ENCODE measurements at places on chromosomes 6 and 20.

DNA sequence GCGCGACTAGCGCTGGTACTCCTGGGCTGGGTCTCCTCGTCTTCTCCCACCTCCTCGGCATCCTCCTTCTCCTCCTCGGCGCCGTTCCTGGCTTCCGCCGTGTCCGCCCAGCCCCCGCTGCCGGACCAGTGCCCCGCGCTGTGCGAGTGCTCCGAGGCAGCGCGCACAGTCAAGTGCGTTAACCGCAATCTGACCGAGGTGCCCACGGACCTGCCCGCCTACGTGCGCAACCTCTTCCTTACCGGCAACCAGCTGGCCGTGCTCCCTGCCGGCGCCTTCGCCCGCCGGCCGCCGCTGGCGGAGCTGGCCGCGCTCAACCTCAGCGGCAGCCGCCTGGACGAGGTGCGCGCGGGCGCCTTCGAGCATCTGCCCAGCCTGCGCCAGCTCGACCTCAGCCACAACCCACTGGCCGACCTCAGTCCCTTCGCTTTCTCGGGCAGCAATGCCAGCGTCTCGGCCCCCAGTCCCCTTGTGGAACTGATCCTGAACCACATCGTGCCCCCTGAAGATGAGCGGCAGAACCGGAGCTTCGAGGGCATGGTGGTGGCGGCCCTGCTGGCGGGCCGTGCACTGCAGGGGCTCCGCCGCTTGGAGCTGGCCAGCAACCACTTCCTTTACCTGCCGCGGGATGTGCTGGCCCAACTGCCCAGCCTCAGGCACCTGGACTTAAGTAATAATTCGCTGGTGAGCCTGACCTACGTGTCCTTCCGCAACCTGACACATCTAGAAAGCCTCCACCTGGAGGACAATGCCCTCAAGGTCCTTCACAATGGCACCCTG, 1.6 kb downstream of the TPBG start:
- no peak for DNase-seq

GRCh38 chr6:93894521-93894920, 475.2 kb upstream of the EPHA7 start:
- no peak for DNase-seq

GRCh38 chr20:23331450-23332350, 18.9 kb upstream of the NXT1 start:
- no peak for DNase-seq

DNA sequence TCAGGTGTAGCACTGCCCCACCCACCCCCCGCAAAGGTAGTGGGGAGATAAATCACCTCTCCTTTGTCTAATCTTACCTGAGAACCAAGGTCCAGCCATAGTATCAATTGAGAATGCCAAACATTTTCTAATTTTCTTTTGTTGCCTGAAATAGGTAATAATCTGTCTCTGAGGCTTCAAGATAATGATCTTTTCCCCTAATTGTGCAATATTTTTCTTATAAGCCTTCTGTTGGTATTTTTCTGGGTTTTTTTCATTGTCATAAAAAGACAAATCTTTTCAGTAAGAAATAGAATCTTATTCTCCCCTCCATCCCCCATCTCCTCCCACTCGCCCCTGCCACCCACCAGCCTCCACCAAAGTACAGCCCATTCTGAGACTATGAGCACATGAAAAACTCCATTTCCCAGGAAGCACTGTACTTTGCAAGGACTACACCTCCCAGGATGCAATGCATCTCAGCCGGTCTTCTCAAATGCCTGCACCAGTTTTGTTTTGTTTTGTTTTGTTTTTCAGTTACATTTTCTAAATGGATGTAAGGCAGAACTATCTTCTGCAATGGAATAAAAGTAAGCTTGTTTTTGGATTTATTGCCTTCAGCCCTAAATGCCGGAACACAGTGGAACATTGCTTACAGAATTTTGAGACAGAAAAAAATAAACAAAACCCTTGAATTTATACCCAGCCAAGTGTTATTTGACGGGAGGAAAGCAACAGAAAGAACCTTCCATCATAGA, 268.0 kb downstream of the TFAP2A start:
- no peak for DNase-seq

DNA sequence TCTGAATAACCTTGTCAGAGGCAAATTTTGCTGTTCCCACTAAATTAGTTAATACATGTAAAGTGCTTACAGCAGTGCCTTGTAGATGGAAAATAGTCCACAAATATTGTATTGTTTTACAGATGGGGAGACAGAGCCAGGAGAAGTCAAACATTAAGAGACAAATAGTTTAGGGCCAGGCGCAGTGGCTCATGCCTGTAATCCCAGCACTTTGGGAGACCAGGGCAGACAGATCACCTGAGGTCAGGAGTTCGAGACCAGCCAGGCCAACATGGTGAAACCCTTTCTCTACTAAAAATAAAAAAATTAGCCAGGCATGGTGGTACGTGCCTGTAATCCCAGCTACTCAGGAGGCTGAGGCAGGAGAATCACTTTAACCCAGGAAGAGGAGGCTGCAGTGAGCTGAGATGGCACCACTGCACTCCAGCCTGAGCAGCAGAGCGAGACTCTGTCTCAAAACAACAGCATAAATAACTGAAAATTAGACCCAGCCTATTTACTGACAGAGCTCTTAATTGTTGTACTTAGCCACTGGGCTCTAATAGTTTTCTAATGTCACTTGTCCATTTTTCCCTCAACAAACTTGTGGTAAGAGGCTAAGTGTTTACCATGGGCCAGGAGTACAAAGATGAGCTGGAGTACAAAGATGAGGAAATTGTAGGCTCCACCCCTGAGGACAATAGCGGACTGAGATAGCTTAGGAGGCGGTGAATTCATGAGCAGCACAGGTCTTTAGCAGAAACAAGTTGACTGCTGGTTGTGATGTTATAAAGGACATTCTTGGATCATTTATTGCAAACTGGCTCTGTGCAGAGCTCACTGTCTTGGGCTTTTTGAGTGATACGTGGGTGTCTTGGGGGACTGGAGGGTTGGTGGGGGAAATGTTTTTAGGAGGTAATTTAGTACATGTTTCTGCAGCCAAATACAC, 6.4 kb downstream of the ZSWIM3 start:
- no peak for DNase-seq

DNA sequence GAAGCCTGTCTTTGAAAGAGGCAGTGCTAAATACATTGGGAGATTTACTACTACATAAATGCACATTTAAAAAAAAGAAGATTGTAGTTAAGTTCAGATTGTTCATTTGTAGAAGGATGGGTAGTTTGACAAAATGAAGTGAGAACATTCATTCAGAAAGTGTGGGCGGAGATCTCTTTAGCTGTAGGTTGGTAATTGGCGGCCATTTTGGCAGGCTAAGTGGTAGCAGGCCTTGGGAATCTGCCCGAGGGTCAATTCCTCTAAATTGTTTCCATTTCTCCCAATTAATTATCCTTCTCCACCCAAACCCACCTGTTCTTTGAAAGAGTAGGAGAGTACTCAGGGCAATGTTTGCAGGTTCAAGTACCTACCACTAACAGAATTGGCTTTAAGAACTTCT, 17.9 kb downstream of the SOX4 start:
- DNase-seq, result no peak

DNA sequence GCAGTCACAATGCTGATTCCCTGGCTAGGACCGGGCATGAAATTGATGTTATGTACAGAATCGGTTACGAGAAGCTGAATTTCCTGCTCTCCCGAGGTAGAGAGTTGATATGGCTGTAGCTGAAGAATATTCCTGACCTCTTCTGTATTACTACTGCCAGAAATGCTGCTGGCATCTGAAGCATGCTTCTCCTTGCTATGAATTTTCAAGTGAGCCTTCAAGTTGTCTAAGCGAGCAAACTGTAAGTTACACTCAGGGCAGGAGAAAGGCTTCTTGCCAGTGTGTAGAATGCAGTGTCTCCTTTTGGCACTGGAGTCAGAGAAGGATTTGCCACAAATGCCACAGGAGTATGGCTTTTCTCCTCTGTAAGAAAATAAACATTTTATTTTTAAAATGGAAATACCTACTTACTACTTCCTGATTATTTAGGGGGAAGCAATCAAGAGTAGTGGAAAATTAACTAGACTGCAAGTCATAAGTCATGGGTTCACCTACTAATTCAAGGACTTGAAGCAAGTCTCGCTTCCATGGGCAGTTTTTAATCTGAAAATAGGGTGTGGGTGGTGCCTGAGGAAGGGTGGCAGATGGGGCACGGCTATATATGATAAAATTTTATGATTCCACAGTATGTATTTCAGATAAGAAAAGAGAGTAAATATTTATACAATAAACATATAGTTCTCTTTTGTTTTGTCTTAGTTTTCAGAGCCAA, 10.8 kb upstream of the MICAL1 start:
- no peak for DNase-seq

DNA sequence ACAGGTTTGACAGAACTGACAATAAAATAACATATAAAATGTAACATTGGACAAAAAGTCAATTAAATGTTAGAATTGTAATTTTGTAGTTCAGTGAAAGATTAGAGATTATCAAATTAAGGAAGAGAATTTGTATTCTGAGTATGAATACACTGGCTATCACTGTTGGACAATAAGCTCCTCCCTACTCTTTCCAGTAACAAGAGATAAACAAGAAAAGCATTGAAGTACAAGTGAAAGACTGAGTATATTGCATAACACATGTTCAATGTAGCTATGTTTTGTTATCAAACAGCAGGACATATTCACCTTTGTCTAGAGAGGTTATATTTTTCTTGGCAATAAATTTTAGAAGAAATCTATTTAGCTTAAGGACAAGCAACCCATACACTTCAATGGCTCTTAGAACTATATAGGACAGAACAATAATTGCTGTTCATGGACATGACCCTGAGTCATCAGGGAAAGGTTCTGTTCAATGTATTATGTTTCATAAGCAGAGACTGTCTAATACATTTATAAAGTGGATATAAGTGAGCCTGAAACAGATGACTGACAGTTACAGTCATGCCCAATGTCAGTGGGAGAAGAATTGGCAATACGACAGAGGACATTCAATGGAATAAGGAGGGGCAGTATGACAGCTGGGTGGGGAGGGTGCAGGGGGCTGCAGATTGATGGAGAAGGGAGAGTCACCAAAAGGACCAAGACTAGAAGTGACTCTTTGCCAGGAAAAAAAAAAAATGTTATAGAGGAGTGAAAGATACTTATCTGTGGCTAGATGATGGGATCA, 520.4 kb downstream of the FRK start:
- no peak for DNase-seq

DNA sequence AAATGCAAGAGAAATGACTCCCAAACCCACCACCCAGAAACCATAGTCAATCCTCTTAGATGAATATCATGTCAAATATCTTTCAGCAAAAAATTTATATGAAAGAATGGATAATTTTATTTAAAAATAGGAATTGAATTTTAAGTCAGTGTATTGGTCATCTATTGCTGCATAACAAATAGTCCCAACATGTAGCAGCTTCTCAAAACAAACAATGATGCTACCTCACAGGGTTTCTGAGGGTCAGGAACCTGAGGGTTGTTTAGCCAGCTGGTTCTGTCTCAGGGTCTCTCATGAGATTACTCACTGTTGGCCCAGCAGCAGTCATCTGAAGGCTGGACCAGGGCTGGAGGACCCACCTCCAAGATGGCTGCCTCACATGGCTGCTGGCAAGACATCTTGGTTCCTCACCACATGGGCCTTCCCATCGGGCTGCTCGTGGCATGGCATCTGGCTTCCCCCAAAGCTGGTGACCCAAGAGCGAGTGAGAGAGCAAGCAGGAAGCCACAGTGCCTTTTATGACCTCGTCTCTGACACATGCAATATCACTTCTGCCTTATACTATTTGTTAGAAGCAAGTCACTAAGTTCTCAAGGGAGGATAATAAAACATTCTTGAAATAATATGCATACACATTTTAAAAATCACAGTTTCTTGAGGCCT, 36.3 kb downstream of the BANF2 start:
- DNase-seq, result no peak

DNA sequence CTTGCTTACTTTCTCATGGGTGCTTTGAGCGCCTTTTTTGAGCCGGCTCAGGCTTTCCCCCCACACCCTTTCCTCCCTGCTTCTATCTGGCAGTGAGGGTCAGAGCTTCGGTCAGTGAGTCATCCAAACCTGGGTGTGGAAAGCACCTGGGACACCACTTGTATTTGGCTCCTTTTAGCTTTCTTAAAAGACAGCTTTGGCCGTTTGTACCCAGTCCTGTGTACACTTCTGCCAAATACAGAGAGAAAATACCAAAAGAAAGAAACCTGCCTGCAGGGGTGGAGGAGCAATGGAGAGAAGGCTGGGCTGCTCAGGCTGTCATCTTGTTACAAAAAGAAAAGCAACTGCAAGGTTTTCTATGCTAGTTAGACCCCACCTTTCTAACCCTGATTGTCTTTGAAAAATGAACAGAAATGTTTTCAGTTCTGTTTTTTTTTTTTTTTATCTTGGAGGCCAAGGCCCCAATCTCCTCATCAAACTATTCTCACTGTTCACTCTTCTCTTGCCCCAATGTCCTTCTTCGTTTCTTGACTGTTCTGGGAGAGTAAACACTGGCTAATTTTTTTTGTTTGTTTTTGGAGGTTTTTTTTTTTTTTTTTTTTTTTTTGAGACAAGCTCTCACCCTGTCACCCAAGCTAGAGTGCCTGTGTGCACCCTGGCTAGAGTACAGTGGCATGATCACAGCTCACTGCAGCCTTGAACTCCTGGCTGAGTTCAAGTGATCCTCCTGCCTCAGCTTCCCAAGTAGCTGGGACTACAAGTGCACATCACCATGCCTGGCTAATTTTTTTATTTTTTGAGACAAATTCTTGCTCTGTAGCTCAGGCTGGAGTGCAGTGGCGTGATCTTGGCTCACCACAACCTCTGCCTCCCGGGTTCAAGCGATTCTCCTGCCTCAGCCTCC, 76.4 kb downstream of the SSR1 start:
- no peak for DNase-seq

- DNase-seq, result no peak
Measured at GRCh38 chr6:14670806-14671205, 553.2 kb downstream of the CD83 start.

- no peak for DNase-seq
Measured at GRCh38 chr20:25484911-25485511, 77.5 kb downstream of the GINS1 start.

GRCh38 chr6:41427642-41428335, 92.4 kb downstream of the NCR2 start:
- DNase-seq, result no peak

DNA sequence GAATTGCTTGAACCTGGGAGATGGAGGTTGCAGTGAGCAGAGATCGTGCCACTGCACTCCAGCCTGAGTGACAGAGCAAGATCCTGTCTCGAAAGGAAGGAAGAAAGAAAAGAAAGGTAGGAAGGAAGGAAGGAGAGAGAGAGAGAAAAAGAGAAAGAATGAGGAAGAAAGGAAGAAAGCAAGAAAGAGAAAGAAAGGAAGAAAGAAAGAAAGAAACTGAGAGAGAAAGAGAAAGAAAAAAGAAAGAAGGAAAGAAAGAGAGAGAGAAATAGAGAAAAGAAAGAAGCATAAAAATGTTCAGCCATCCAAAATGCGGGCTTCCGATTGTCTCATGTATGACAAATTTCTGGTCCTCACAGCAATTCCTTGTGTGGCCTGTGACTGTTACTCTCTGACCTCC, 22.8 kb downstream of the MUC22 start:
- no peak for DNase-seq

GRCh38 chr6:39608652-39609345, 116.4 kb downstream of the KIF6 start:
- no peak for DNase-seq
